Stimulated activated CD4-positive, alpha-beta T cell treated with anti-CD3 and anti-CD28 coated beads, TNF-alpha, amount 100 ng/mL, for 1 hour (primary cell): ENCODE measurements at places on chromosomes 1 and 21.

- DNase-seq, result no peak
These were observed 29.9 kb downstream of the STK40 start for GRCh38 chr1:36355811-36356210.

GRCh38 chr1:92488832-92489231 is 2.1 kb upstream of the GFI1 start:
- DNase-seq, result no peak

DNA sequence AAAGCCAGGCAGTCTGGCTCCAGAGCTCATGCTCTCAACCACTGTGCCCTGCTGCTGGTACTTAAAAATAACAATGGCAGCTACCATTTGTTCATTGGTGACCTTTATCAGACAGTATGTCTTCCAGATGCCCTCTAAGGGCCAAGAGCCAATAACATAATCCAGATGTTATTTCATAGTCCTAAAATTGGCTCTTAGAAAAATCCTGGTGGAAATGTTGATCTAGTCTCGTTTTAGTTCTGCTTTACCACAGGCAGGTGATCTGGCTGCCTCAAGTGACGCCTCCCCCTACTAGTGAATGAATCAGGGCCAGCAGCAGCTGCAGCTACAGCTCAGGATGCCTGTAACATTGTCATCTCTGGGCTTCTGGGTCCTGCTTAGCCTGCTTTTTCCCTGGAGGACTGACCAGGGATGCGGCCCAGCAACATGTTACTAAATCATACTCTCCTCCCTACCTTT is 12.6 kb upstream of the HMGN2 start:
- DNase-seq, result no peak

DNA sequence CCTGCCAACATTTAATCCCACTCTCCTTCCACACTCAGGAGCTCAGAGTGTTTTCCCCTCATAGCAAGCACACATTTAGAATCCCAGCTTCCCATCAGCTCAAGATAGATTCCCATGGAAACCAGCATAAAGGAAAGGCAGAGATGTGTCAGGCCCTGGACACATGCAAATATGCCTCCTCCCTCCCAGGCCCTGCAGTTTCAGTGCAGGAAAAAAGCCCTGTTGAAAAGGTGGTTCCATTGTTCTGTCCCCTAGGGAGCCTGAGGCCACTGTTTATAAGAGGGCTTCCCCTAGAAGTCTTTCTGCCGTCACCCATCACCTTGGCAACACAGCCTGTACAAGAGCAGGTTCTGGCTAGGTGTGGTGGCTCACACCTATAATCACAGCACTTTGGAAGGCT is 3.6 kb downstream of the CACNA1S start:
- DNase-seq, result no peak

GRCh38 chr1:44401256-44402228 is 3.5 kb upstream of the RNF220 start:
- DNase-seq, result no peak

- DNase-seq, result no peak
These were observed 209.6 kb downstream of the GIPC2 start for GRCh38 chr1:78255383-78255782.

GRCh38 chr1:24535021-24535424 is 20.9 kb upstream of the NCMAP start:
- DNase-seq, result peak; percentile 48

DNA sequence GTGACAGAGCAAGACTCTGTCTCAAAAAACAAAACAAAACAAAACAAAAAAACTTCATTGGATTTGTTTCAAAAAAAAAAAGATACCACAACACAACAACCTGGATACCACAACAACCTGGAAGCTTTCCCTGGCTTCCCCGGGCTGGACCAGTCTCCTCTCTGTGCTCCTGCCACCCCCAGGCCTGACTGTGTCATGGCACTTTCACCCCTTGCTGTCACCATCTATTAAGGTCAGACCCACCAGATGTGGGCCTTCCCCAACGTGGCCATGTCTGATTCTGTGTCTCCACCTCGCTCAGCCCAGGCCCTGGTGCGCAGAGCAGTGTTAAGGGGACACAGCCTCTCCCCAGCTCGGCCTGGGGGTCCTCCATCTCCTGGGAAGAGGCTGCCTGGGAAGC is 28.3 kb upstream of the ACOT11 start:
- no peak for DNase-seq

GRCh38 chr1:55179177-55179835 is 35.9 kb downstream of the USP24 start:
- DNase-seq, result no peak

DNA sequence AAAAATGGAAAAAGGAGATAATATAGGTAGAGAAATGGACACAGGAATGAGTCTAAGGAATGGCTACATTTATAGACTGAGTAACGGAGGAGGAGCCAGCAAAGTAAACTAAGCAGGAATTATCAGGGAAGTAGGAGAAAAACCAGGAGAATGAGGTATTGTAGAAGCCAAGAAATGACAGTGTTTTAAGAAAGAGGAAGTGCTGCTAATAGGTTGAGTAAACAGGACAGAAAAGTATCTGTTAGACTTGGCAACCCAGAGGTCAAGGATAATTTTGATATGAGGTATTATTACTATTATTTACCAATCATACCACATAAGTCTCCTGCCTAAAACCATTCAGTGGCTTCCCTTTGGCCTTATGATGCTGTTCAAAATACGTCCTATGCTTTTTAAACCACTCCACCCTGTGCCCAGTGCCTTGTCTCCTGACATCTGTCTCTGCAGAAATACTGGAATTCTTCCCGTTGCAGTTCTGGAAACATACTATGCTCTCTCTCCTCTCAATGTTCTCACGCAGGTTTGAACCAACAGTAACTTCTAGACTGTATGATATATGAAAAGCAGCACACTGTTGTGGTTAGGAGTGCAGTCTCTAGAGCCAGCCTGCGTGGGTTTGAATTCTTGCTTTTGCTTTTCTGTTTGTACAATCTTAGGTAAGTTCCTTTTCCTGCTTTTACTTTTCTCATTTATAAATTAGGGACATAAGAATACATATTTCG is 24.6 kb upstream of the NEK7 start:
- no peak for DNase-seq

DNA sequence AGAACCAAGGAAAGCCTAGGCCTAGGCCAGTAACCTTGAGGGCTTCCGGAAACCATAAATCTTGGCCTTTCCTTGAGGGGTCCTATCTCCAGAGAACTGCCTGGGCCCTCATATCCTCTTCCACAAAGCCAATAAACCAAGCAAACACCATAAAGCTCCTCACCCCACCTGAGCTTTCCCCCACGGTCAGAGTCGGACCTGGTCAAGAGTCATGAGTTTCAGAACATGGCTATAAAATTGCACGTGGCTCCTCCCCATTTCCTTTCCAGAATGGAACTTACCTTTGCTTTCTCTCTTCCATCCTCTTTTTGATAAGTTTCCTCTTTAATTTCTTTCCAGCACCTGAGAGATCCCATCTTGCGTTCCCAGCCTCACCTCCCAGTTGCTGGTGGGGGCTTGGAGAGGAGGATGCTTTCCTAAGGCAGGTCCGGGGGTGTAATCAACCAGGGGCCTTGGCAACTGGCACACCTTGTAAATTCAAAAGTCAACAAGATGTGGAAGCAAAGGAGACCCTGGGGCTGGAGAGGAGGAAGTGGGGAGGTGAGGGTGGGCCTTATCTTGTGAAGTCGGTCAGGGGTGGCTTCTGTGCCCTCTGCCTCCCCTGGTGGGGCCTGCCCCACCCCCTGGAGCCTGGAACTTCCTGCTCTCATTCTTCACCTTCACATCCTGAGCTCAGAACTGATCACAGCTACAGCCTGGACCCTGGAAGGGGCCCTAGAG is 259.9 kb downstream of the FOXD2 start:
- DNase-seq, result no peak

DNA sequence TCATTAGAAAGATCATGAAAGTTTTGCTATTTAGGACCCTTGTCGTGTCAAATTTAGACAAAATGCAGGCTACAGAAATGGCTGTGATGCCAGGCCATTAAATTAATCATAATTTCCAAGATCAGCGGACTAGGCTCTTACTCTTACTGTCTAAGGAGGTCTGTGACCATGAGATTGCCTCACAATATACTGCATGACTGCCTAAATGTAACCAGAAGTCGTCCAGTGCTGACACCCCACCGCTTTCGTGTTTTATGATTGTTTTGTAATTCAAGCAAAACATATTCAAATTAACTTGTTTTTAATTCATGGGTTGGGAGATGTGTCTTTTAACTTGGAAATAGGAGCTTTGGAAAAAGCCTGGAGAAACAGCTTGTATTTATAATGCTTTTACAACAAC is 947.5 kb downstream of the BRINP3 start:
- no peak for DNase-seq
